ENCODE measurements at places on chromosomes 16 and 17.

- peak; percentile 78 for DNase-seq
These were observed 13.0 kb upstream of the SPNS3 start for GRCh38 chr17:4420692-4421131.

- DNase-seq = no peak
These were observed 30.2 kb downstream of the XPO6 start for GRCh38 chr16:28181515-28181914.

DNA sequence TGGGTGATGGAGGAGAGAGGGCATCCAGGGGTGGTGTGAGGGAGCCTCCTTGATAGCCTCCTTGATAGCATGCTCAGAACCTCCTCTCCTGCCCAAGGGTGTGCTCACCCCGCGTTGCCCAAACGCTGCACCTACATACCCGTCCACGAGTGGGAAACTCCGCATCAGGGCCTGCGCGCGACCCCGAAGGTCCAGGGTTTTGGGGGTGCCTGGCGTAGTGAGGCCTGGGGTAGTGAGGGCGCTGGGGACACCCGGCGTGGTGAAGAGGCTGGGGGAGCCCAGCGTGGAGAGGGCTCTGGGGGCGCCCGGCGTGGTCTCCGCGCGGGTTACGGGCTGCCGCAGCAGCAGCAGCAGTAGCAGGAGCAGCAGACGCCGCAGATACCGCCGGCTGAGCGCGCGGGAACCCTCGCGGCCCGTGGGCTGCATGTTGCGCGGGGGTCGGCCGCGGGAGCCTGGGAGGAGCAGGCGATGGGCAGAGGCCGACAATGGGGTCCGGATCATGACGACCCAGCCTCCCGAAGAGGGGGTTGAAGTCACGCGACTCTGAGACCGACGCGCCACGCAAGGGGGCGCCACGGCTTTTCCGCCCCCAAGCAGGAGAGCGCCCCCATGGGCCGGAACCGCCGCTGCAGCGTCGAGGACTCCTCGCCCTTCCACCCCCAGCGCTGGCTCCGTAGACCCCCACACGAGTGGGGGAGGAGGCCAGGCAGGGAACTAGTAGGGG, at the start of gene DPEP3:
TSS of gene DPEP3 (minus strand) at position 545 of the 724 bp plus-strand sequence. CDS start at position 426, 119 bp downstream.
- no peak for DNase-seq

DNA sequence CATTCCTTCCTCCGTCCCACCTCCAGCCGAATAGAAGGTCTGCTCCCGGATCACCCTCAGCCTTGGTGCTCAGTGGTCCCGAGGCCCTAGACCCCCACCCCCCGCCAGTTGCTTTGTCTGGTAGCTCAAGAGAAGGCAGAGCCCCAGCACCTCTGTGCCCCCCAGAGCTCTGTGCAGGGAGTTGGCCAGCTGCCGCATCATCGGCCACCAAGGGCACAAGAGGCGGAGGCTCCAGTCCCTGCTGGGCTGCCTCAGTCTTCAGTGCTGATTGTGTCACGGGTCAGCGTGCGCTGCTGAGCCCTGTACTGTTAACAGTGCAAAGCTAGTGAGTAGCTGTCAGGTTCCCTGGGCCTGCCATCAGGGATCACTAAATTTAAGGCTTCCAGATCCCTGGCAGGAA, 22.2 kb upstream of the DRG2 start:
- no peak for DNase-seq

- DNase-seq = no peak
These were observed 33.9 kb downstream of the GNAO1 start for GRCh38 chr16:56225017-56225742.

GRCh38 chr17:81676906-81677305, 6.7 kb downstream of the ARL16 start:
- no peak for DNase-seq

- DNase-seq = no peak
These were observed 17.4 kb downstream of the NGFR start for GRCh38 chr17:49512296-49513043.

DNA sequence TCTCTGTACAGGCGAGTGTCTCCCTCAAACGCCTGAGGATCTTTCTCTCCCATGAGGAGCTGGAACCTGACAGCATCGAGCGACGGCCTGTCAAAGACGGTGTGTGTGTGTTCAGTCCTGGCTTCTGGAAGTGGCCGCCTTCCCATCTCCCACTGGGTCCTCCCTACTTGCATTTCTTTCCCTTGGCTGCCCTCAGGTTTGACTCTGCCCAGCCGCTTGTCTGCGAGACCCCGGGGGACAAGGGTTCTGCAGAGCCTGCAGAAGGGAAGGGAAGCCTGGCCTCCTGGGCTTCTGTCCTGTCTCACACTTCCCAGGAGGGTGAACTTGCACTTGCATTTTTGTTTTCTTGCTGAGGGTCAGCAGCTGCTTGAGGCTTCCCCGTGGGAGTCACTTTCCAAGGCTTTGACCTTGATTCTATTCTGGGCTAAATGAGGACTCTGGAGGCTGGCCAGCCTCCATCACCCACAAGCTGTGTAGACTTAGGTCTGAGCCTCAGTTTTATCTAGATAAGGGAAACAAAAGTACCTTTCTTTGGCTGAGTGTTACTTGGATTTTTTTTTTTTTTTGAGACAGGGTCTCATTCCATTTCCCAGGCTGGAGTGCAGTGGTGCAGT, 122.3 kb downstream of the ABCC1 start:
- DNase-seq = no peak

DNA sequence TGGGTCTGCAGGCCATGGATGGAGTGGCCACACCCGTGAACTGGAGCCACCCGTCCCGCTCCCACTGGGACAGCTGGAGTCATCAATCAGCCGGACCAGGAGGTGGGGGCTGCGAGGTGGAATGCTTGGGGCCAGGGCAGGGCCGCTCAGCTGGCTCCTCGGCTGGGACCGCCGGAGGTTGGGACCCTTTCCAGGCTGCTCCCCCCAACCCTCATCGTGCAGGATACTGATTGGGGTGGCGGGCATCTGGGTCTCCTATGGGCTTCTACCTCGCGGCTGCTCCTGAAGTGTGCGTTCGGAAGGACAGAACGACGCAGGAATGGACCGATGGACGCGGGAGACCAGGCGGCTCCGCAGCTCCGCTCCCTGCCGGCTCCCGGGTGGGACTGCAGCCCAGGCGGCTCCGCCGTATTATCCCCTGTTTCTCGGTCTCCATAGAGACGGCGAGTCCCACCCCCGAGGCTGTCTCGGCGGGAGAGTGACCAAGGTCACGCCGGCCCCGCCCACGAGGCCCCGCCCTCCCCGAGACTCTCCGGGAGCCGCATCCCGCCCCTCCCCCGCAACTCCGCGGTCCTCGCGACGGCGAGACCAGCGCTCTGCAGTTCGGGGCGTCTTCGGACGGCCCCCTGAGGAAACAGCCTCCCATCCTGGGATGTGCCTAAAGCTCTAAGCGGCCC, at the start of gene TPPP3:
TSS of gene TPPP3 (minus strand) at position 388 of the 677 bp plus-strand sequence. CDS start 2,387 bp downstream, outside the sequence.
- DNase-seq = peak; percentile 61

DNA sequence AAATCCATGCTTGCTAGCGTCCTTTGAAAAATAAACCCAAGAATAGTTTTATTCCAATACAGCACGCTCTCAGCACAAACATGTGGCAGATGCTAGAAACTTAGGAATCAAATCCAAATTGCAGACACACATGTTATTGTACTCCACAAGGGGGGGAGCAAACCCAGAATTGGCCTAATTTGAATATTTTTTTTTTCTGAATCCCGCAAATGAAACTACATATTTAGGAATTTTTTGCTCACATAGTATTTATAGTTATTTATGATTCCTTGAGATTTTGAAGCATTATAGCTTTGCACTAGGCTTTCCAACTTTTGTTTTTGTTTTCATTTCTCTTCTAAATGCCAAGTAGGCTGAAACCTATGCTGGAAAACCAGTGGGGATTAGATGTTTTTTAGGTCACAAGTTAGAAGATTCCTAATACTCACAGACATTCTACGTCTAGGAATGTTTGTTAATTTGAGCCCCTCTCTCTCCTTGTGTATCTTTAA, 59.3 kb upstream of the CDH11 start:
- no peak for DNase-seq

DNA sequence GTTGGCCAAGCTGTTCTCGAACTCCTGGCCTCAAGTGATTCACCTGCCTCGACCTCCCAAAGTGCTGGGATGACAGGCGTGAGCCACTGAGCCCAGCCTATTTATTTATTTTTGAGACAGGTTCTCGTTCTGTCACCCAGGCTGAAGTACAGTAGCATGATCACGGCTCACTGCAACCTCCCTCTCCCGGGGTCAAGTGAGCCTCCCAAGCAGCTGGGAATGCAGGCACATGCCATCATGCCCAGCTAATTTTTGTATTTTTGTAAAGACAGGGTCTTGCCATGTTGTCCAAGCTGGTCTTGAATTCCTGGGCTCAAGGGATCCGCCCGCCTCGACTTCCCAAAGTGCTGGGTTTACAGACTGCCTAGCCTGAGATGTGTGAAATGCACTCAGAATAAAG, 10.2 kb upstream of the SEC14L1 start:
- DNase-seq = no peak

DNA sequence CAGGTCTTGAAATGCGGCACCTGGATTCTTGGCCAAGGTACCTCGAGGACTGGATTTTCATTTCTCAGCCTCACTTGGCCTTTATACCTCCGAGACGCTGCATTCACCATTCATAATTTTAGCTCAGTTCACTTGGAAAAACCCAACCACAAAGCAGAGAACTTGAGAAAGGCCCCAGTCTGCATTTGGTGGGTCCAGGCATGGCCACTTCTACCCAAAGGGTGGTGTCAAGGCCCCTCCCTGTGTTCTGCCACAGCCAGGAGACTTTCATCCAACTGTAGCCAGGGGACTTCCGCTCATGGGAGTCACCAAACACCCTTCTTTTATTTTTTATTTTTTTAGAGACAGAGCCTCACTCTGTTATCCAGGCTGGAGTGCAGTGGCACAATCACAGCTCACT, 14.7 kb upstream of the TVP23A start:
- no peak for DNase-seq

DNA sequence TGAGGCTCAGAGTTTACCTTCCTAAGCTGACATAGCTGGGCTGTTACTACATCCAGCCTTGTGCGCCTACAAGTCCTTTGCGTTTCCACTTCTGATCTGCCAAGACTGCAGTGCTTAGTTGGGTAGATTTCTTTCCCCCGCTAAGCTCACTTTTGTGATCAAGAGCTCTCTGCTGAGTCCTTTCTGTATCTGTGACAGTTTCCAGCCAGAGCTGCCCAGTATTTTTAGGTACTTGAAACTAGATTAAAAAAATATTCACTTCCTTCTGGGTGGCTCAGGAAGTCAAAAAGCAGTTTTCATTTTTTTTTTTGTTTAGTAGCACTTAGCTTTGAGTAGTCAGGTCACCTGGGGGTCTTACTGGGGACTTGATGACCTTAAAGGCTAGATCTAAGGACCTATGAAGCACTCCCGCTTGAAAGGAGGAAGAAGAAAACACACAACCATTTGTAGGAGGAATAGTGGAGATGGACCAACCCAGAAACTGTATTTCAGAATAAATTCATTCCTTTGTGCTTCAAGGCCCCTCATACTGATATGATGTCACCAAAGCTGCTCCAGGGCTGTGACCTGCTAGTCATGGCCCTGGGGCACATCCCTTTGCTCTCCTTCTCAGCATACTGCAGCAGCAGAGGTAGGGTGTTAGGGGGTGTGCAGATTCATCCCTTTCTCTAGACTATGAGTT, 75.6 kb upstream of the HNF1B start:
- no peak for DNase-seq

DNA sequence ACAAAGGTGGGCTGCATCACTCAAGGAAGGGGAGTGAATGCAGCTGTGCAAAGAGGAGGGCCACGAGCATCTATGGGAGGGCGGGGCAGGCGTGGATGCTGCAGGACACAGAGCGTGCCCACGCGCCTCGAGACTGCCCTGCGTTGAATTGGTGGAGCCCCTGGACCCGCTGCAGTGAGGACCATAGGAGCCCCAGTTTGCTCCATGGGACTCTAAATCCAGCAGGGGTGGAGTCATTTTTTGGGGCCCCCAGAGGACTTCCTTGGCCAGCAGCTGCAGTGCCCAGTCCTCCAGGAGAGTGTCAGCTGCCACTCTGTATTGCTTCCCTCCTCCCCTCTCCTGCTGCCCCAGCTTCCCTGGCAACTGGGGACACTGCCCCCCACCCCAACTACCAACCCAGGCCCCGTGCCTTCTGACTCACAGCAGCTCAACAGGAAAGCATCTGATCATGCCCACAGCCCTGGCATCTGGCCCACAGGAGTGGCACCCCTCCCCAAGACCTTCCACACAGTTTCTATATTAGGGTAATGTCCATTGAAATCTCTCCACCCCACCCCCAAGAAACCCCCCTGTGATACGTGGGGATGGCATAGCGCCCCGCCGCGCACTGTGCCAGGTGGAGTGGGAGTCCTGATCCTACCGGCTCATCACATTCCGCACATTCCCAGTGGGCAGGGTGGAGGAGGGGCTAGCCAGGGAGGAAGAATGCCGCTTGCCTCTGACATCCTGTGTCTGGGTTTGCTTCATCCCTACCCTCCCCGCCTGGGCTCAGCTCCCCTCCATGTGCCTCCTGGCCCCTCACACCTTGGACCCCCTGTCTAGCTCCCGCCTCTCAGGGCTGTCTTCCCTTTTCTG, 27.8 kb upstream of the ITGA3 start:
- DNase-seq = no peak

DNA sequence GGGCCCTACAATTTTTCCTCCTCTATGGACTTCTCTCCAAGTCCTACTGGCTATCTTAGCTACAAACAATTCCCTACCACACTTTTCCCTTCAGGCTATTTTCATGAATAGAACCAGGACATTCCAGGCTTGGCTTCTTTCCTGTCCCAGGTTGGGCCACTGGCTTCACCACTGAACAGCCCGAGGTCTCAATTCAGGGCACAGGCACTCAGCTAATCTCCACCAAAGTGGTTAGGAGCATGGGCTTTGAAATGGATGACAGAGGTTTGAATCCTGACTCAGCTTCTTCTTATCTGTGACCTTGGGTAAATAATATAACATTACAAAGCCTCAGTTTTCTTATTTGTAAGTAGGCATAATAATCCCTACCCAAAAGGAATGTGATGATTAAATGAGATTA, 50.9 kb upstream of the ZNF629 start:
- no peak for DNase-seq
